ENCODE measurements at places on chromosomes 2 and 18.

DNA sequence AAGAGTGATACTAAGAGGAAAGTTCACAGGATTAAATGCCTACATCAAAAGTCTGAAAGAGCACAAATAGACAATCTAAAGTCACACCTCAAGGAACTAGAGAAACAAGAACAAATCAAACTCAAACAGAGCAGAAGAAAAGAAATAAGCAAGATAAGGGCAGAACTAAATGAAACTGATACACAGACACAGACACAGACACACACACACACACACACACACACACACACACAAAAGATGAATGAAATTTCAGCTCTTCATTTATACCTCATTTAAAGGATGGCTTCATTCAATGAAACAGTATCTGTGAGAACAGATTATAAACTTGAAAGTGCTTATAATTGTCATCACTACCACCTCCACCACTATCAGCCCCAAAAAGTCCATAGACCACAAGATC is 428.9 kb downstream of the MBD2 start:
- DNase-seq: no peak

GRCh38 chr18:60053747-60054304 is 154.0 kb downstream of the PMAIP1 start:
- DNase-seq: no peak

DNA sequence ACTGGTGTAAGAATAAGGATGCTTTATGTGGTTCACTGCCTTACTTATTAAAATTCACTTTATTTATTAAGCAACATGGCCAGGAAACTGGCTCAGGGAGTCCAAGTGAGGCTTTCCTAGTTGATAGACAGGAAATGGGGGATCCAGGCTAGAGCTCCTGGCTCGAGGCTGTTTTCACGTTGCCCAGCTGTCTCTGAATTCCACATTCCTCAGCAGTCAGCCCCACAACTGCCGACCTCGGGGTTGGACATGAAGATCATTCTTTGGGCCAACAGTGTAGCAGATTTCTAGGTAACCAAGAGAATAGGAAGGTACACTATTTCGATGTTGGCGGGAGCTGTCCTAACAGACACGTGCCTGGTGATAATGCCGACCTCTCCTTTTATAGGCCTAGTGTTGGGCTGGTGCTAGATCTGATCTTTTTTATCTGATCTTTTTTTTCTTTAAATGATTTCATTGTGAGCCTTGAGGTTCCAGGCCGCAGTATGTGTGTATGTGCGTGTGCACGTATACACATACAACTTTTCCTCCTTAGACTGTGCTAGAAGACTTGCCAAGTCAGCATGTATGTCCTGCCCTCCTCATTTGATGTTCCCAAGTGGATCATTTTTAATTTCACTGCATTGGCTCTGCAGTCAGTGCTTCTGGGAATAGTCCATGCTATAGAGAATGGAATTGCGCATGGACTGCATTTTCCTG is 103.5 kb downstream of the CABLES1 start:
- no peak for DNase-seq

GRCh38 chr2:176768185-176768584 is 444.4 kb upstream of the HNRNPA3 start:
- no peak for DNase-seq

GRCh38 chr2:62672601-62673000 is 32.9 kb upstream of the EHBP1 start:
- no peak for DNase-seq

GRCh38 chr2:237341872-237342271 is 72.1 kb downstream of the COL6A3 start:
- peak; percentile 24 for DNase-seq

DNA sequence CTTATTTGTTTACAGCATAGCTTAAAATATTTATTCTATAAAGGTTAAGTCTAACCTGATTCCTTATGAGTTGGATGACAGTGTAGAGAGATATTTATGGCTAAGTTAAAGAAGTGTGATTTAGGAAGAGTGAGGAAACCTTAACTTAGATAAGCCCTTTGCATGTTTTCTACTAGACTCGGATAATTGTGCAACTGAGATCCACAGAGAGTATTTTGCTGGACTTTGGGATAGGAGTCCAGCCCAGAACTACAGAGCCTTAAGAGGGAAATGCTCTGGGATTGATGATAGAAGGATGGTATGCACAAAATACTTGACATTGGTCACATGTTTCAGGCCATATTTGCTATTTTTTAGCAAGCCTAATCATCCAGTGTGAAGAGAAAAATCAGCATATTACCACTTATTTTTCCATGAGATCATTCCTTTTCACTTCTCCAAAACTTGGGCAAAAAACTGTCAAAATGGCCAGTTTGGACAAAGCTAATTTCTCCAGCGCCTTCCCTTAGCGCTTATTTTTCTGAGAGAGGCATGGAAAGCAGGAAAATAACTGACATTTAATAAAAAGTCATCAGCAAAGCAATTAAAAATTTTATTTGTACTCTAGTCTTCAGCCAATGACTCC is 3.1 kb downstream of the CD28 start:
- DNase-seq: no peak

DNA sequence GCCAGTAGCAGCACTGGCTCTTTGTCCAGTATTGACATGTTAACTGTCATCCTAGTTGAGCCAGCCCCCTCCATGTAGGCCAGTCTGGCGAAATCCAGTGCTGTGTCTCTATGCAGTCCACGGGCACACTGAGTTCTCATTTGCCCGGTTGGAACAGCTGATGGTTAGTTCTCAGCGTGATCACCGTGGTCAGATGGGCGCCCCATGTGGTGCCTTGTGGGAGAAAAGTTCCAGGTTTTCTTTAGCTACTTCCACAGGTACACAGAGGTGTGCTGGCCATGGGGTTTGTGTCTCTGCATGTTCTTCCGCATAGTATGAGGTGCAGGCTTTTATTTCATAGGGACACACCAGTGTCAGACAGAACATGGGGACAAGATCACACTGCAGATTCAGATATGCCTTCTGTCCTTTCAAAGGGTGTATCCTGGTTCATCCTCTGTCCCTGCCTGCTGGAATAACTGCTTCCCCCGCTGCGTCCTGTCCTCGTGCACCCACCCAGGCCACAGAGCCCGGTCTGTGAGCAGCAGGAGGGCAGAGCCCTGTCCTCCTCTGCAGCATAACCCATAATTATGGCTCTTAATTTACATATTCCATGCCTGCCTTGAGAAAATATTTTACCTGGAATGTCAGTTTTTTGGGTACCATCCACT is 334.1 kb downstream of the GBX2 start:
- DNase-seq: no peak

DNA sequence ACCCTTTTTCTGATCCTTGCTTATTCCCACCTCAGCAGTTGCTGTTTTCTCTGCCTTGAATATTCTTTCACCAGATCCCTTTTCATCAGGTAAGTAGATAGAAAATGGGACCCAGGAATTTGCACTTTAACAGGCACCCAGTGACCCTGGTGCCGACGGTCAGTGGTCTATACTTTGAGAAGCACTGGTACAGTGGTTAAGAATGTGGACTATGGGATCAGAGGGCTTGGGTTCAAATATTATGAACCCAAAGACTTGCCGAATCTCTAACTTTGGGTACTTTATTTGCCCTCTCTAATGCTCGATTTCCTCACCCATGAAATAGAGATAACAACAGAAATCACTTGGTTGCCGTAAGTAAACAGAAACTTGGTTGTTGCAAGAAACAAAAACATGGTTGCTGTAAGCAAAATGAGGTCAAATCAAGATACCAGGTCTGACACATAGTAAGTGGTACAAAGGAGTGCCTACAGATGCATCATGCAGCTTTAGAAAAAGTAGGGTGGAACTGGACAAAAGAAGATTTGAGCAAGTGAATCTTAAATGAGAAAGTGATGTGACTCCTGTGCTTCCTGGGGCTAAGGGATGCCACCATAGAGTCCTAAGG is 69.5 kb upstream of the GLS start:
- no peak for DNase-seq

GRCh38 chr18:55275039-55275901 is 312.7 kb downstream of the TCF4 start:
- DNase-seq: peak; percentile 84

GRCh38 chr2:37653805-37654378 is 17.6 kb downstream of the CDC42EP3 start:
- peak; percentile 80 for DNase-seq
